GM06990 (cell line): ENCODE measurements at places on chromosomes 2 and 18.

DNA sequence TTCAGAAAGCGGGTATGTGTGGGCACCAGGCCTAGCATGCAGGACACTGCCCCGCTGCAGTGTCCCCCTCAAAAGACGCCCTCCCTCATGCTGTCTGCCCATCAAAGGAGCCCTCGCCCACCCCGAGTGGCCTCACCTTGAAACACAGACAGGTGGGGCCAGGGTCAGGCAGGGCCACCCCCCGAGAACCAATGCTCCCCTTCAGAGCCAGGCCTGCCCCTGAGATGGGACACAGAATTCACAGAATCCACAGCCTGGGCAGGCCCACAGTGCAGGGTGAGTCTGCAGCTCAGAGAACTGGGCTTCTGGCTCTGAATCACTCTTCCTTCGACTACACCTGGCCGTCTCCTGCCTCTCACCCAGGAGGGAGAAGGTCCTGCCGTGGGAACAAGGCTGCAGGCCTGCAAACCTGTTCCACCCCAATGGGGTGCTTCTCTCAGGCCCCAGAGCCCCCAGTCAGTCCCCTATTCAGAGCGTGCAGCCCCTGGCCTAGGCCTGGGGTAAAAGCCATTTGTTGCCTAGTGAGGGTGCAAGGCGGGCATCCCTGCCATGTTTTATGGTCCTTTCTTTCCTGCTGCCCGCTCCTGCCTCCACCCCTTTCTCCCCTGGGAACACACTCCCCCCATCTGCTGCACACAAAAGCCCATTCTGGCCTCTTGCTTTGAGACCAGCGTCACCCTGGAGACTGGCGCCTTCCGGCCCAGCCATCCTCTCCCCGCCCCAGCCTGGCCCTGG, 11.3 kb upstream of the ARHGEF4 start:
- no peak for DNase-seq

DNA sequence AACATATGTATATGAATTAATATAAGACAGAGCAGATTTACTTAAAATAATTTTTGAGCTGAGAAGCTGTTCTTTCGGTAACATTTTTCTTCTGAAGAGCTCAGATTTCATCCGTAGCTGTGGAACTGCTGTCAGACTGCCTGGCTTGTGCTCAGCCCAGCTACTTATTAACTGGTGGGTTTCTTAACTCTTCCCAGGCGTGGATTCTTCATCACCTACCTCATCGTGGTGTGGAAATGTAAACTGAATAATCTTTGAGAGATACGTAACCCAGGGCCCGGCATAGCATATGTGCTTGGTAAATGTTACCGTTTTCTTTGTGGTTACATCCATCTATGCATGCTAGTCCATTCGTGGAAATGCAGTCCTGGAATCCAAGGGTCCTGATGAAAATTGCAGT, 145.0 kb downstream of the MCFD2 start:
- no peak for DNase-seq

DNA sequence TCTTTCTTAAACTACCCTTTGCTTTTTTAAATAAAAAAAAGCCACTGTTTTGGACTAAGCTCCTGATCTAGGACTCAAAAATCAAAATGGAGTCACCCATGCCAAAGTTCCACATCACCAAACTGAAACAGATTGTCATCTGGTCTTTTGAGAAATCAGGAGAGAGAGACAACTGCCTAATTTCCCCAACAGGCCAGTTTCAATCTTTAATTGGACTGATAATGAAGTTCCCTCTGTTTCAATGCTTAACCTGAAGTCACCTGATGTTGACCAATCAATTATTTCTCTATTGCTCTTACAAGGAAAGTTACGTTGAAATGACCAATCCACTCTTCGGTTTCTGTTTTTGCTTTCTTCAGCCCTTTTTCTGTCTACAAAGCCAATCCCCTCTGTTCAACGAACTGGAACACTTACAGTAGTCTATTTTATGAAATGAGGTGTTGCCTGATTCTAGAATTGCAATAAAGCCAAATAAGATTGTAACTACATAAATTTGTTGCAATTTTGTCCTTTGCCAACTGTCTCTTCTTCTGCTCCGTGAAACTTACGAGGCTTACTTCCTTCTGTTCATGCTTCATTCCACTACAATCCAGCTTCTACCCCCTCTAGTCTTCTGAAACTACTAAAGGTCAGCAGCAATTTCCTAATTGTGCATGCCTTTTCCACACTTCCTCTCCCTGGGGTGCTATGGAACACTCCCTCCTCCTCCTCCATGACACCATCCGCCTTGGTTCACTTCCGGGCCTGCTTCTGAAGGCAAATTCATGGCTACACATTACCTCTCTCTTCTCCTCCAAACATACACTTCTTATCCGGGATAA, 95.2 kb upstream of the CD302 start:
- DNase-seq, result no peak

DNA sequence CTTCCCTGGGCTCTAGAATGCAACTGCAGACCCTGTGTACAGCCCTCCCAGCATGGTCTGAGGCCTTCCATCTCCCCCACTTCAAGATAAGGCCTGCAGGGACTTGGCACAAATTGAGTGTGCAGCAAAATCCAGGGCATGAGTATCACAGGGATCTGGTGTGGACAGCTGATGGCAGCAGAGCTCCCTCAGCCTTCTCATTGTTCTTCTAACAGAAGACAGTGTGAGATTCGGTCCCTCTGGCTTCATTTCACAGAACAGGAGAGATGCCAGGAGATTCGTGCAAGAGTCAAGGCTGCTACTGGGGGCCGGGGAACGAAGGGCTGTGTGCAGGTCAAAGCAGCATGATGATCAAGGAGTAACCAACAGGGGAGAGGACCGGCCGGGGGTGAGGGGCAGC, 85.8 kb downstream of the UXS1 start:
- no peak for DNase-seq

GRCh38 chr2:149536649-149537048, 50.9 kb downstream of the MMADHC start:
- DNase-seq, result no peak

GRCh38 chr2:60473546-60473945, 79.9 kb downstream of the BCL11A start:
- no peak for DNase-seq

DNA sequence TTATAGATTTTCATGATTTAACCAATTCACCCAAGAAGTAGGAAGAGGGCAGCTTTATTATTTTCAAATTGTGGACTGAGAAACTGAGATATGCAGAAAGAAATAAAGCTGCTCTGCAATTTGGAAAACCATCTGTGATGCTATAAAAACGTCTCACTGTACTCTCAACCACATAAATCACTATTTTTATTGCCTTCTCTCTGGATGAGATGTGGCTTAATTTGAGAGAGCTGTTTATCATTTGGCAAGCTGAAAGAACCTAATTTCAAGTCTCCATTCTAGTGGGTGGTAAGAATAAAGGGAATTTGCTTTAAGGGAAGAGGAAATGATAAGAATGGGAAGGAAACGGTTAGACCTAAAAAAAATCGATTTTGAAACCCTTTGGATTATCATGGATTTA, 49.9 kb upstream of the CYP1B1 start:
- no peak for DNase-seq

GRCh38 chr2:1839066-1839756, 94.9 kb upstream of the PXDN start:
- DNase-seq, result no peak

DNA sequence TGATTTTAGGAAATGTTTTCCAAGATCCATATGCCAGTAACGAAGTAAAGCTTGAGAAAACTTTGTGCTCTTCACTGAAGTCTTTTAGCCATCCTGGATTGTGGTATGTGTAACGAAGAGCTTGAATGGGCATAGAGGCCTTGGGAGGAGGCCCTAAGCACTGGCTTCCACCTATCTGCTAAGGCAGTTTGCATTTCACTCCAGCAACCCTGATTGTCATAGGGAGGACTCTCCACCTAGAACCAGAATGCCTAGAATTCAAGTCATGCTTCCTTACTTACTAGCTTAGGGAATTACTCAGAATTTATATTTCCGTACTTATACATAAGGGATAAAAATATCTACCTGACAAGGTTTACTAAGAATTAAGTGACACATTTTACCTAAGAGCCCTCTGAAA, 451.5 kb downstream of the FBXO15 start:
- no peak for DNase-seq

DNA sequence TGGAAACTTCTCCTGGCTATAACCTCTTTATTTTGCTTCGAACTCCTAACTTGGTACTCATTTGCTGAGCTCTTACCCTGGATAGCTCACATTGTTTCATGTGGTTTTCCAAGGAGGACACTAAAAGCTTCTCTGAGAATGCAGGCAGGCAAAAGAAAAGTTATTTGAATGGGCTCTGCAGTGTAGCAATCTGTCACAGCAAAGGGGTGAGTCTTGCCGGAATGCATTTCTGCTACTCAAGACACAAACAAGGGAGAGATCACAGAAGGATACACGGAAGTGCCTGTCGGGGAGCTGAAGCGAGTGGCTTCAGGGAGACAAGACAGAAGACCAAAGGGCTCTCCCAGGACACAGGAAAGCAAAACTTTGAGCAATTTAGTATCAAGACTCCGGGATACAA, 265.4 kb downstream of the SS18 start:
- no peak for DNase-seq

DNA sequence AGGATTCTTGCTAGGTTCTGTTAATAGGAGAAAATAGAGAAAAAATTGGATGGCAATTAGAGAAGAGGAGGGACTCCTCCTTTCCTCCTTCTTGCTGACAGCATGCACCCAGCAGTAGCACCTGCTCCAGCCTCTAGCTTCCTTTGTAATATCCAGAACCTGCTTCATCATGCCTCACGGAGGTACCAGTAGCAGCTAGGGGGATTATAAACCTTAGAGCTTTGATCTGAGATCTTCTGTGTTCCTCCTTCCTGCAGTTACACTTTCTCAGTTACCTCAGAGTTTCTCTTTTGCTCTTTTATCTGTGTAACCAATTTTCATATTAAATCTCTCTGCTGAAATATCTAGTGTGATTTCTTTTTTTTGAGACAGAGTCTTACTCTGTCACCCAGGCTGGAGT, 16.6 kb downstream of the DPP4 start:
- no peak for DNase-seq

DNA sequence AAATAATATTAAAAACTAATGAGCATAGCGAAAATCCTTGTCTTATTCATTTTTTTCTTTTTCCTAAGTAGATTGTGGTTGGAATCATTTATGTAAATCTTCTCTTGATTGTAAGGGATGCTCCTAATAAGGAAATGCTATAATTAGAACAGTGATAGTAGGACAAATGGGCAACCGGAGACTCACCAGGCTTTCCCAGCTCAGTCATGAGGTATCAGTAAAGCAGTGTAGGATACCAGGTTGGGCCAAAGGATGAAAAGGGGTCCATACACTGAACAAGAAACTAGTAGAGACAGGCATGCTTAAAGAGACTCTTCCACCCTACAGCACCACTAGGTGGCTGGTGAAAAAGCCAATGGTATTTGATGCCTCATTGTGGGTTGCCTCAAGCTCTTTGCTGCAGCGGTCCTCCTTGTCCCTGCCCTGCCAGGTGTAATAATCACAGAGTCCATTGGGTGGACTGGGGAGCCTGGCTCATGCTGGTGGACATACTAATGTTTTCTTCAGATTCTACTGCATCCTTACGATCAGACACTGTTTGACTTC, 71.4 kb upstream of the FAM98A start:
- no peak for DNase-seq

DNA sequence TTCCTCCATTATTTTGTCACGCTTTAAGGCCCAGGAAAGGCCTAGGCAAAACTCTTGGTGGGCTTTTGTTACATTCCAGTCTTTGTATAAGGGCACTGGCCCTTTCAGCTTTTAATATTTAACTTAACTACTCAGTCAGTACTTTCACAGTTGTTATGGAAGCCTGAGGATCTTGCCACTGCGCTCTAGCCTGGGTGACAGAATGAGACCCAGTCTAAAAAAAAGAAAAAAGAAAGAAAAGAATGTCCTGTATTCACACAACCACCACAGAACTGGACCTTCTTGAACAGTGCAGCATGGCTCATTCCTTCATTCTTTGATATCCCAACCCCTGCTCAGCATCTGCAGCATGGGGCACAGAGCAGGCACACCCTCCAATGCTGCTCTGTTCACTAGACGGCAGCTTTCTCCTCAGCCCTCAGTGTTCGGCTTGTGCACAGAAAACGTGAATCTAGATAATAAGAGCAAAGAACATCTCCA, 93.4 kb upstream of the MSH2 start:
- no peak for DNase-seq

DNA sequence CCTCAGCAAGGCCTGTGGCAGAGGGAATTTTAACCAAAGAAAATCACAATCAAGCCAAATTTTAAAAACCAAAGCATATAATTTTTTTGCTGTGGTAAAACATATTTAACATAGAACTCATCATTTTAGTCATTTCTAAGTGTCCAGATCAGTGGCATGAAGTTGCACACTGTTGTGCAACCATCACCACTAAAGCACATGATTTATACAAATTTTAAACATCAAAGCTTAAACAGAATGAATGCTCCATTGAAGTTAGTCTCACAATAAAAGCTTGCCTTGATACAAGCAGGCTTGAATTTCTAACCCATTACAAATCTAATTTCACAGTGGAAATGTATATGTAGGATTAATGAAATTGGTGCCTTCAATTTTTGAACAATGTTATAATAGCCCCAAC, 31.2 kb downstream of the FTCDNL1 start:
- no peak for DNase-seq

DNA sequence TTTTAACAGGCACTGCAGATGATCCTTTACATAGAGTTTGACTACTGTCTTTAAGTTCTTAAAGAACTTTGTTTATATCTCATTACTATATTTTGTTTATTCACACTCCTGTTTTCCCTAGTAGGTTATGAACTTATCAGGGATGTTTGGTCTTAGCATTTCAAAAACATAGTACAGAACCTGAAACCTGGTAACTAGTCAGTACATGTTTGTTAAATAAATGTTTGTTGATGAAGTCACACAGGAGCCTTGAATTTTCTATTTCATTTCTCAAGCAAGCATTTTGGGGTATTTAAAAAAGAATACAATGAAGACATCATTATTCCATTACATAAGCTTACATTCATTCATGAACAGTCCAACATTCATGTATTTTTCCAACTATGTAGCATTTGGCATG, 280.3 kb upstream of the ZSWIM2 start:
- DNase-seq, result no peak

DNA sequence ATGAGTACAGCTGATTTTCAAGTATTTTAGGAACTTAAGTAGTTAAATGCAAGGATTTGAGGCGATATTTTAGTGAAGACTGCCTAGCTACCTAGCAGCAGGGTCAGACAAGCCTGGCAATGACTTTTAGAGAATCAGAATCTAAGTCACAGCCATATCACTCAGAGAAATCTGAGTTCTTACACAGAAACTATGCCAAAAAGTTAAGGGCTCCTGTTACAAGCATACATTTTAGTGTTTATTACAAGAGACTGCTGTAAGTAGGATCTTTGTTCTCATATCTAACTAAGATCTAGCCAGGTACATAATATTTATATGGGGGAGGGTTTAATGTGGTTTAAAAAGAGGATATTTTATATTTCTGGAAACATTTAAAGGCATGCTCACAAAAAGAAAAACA, 37.5 kb downstream of the MAP4K3 start:
- DNase-seq, result no peak

GRCh38 chr2:4357121-4357520, 653.7 kb downstream of the DCDC2C start:
- DNase-seq, result no peak

DNA sequence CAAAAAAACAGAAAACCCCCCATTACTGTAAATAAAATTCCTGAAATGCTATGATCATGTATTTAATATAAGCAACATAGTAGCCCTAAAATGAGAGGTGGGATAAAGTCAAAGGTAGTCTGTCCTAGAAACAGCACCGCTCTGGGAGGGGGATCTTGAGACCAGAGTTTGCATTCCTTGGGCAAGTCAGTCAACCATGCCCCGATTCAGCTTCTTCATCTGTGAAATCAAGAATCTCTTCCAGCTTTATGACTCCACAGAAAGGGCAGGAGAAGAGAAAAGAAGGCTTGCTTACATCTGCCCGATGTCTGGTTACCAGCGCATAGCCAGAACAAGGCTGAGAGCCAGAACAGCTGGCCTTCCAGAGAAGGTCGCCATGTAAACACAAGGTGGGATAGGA, 2.1 kb upstream of the FBLN7 start:
- DNase-seq, result no peak
